ENCODE measurements at places on chromosomes 4 and X.

GRCh38 chr4:63618883-63619718 lies 790.1 kb downstream of the TECRL start:
- no peak for DNase-seq

DNA sequence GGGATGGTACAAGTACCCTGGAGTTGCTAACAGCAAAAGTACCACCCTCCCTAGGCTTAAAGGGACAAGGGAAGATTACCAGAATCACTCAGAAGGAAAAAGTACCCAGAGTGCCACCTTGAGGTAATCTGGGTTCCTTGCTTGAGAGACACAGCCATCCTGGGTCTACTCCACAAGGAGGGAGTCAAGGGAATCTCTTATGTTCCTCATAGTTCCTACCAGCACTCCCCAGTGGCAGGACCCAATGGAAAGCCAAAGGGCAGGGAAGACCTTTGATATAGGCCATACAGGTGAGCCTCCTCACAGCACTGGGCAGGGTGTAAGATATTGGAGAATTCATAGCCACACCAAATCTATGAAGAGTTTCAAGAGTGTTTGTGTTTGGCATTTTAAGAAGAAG lies 5.7 kb downstream of the IL2 start:
- DNase-seq, result peak; percentile 33

DNA sequence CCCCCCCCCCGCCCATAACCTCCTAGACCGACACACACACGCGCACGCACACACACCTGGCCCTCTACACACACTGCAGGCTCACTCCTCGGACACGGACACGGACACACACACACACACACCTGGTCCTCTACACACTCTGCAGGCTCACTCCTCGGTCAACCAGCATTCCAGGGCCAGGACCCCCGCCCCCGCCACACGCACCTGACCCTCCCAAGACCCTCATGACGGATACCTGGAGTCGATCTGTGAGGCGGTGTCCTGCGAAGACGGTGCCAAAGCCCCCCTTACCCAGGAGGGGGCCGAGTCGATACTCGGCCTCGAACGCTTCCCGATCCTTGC lies 552 bp downstream of the PIM2 start:
- DNase-seq, result no peak

- no peak for DNase-seq
These were observed 1181.4 kb downstream of the RPA4 start for GRCh38 chrX:98065151-98065550.

DNA sequence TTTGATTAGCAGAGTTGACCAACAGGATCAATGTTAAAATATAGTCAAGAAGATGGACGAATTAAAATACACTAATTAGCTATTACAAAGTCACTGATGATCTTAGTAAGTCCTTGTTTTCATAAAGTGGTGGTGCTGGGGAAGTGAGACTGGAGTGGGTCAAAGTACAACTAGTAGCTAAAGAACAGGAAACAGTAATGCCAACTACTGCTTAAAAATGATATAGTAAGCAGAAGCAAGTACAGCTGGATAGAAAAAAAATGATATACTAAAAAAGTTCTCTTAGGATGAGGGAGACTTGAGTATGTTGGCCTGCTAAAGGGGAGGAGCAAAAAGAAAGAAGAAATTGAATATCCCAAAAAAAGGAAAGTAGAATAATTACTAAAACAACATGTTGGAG lies 580.8 kb upstream of the FTHL17 start:
- DNase-seq, result no peak

DNA sequence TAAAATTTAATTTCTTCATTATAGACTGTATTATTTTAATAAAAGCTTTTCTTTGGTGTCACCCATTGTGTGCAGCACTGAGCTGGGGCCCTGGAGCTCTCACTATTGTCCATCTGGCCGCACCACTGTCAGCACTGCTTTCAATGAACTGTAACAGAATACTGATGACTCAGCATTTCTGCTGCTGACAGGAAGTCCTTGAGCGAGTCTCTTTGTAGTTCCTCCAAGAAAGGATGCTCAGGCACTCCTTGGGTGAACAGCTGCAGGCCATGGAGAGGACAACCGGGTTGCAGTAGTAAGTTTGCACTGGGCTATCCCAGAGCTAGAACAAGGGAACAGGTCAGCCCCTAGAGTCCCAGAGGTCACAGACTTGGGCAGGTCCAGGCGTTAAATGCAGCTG lies 81.6 kb downstream of the SORBS2 start:
- peak; percentile 5 for DNase-seq

- DNase-seq, result no peak
These were observed 47.0 kb downstream of the ANXA10 start for GRCh38 chr4:168139336-168139735.

GRCh38 chr4:39451423-39452023 lies 7.2 kb downstream of the RPL9 start:
- DNase-seq, result no peak

DNA sequence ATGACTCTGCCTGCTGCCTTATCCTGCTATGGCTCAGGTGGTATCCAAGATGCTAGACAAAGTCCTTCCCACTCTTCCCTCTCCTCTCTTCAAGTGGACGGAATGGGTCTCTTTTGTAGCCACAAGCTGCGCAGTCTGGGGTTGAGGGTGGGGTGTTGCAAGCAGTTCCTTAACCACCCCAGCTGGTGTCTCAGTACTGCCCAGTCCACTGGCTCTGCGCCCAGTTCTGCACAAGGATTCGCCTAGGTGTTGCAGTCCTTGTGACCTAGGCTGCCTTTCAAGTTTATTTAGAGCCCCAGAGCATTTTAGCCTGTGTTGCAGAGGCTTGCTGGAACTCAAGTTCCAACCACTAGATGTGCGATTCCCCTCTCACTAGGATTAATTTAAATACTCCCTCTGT lies 120.7 kb downstream of the NEXMIF start:
- DNase-seq, result no peak

DNA sequence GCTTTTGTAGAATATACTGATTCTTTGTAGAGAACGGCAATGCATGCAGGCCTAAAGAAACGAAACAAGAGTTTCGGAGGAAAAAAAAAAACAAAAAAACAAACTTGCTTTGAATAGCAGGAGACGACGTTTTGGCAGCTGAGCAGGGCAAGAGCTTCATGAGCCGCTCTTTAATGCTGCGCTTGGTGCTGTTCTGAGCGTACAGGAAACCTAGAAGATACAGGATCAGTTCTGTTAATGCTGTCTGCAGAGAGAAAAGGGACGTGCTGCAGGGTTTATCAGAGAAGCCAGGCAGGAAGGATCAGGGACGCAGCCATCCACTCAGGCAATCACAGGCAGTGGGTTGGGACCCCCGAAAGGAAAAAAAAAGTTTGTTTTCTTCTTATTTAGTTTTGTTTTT lies 182.2 kb downstream of the PACRGL start:
- no peak for DNase-seq

DNA sequence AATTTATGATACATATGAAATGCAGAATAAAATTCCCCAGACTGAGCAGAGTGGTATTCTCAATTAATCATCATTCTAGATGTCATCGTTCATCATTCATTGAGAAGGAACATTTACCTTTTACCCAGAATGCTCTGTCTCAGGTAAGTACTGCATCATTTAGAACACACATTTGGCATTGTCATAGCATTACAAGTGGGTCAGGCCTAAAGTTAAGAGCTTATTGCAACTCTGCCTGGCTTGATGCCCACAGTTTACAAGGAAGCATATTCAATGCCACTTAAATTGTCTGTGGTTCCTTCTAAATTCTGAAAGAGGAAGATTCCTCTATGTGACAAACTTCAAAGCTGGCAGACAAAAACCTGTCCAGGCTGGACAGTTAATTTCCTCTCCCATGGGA lies 87.3 kb downstream of the CAMK2D start:
- no peak for DNase-seq

DNA sequence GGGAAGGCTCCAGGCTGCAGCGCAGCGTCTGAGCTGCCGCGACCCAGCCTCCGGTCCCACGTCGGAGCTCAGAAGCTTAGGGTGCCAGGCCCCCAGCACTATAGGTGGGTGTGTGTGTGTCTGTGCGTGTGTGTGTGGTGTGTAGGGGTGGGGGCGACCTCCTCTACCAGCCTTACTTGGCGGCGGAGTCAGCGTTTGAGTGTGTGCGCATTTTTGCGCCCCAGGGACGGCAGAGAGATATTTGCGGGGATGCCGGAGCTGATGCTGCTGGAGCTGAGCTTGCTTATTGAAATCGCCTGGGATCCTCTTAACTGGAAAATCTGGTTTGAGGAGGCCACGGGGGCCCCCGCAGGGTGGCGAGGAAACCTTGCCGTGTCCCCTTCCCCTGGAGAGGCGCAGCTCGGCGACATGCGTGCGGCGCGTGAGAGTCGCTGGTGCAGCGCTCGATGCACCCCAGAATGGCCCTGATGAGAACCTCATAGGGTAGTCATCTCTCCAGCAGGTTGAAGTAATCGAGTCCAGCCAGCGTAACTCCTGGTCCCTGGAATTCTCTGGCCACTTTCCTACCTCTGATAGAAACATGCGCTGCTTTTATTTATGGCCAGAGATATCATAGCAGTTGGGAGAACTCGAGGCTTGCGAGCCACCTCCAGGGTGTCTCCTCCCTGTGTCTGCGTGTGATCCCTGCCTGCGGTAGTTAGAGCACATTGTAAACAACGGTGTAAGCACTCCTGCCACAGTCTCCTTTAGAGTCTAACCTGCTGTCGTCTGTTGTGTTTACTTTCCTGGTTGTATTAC lies 2.7 kb downstream of the ADGRL3 start:
- DNase-seq, result no peak

GRCh38 chrX:43373032-43373431 lies 283.1 kb upstream of the MAOA start:
- no peak for DNase-seq

DNA sequence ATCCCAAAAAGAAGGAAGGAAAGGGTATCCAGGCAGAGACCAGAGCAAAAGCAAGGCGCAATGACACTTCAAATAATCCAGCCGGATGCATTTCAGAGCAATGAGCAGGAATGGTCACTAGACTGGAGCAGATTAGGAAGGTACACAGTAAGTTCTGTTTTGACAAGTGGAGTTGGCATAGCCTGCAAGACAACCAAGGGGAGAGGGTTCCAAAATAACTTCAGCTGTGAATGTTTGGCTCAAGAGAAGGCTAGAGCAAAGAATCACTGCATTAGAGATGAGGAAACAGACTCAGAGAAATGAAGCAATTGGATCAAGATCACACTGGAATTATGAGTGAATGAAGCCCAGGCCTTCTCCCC lies 90.0 kb upstream of the EGFL6 start:
- no peak for DNase-seq

DNA sequence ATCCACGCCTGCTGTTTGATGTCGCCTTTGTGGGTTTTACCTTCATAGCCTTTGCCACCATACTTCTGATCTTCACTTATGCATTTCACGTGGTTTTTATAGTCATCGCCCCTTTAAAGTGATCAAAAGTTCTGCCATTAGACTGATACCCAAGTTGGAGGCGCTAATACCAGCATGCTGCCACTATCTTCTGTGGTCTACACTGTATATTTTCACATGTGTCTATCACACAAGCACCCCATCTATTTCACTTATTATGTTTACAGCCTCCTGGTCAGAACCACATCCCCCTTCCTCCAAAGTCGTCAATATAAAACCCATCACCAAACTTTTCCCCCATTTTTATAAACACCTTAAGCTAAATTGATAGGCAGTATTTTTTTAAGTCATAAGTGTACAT lies 8.2 kb downstream of the LYAR start:
- DNase-seq, result no peak

DNA sequence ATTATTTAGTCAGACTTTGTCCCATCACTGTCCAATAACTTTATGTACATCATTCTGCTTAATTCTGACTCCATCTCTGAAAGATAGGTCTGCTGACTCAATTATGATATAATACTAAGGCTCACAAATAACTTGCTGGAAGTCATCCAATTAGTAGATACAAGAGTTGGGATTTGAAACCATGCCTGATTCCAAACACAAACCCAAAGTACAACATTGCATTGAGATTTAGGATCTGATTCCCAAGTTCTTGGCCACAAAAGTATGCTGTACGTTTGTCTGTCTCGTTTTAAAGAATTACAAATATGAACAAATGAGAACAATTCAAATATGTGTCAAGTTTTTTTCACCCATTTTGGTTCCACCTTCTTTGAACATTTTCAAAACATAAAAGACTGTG lies 108.8 kb downstream of the AMELX start:
- no peak for DNase-seq

DNA sequence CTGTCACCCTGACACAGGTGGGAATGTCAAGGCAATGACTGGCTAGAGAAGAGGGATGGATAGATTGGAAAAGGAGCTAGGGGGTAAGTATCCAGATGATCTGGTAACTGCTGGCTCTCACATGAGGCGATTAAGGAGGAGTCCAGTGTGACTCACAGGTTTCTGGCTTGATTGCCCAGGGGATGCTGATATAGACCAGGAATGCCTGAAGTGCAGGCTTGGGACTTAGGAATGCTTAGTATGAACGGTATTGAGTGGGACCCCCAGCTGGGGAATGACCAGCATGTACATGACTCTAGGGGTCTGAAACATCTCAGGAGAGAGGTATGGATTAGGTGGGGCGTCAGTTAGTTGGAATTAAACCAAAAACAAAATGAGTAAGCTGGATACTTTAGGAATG lies 65.8 kb upstream of the PRPS1 start:
- no peak for DNase-seq

GRCh38 chr4:123233136-123233768 lies 163.3 kb upstream of the SPRY1 start:
- DNase-seq, result no peak

DNA sequence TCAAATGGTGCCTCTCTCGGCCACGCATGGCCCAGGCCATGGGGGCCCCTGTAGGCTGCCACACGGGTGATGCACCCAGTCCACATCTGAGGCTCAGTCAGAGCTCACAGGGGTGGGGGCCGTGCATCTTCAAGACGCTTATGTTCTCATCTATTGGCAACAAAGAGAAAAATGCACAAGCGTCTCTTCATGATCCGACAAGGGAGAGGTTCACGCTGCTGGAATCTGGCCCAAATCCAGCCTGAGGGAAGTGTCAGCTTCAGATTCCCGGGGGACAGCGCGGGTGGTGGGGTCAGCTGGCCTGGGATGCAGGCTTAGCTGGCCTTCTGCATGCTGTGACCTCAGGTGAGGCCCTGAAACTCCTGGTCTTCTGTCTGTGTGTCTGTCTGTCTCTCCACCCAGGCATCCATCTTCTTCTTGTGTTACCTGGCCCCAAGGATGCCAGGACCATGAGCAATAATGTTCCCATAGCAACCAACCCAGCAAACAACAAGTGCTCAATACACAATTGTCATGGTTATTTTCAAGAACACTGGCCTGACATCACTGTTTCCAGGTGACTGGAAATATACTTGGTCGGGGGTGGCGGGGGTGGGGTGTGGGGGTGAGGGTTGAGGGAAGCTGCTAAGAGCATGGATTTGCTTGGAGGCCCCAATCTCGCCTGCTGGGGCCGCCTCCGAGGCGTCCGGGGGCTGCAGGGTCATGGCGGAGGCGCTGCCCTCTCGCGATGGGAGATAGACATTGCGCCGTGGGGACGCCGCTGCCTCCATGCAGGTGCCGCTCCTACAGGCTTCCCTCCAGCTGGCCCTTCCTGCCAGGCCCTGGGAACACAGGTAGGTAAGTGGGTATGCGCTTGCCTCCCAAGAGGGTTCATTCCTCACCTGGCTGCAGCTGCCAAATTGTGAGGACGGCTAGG lies 48.3 kb downstream of the ABLIM2 start:
- no peak for DNase-seq

GRCh38 chr4:27001398-27002164 lies 140.9 kb downstream of the STIM2 start:
- no peak for DNase-seq

- DNase-seq, result no peak
These were observed 61.4 kb downstream of the PAPSS1 start for GRCh38 chr4:107658400-107659336.

Data from activated CD4-positive, alpha-beta T cell treated with anti-CD3 and anti-CD28 coated beads, Interleukin-2, amount 50 U/mL, for 16 hours (primary cell).